ENCODE measurements at places on chromosomes 11 and 22. TPM values are rescaled to one million over a fixed set of nuclear protein-coding genes. Genes with fewer than 3 reads are reported as not detected.

GRCh38 chr11:124934862-124935547 lies 842 bp downstream of the HEPACAM start:
- peak; percentile 35 for DNase-seq

DNA sequence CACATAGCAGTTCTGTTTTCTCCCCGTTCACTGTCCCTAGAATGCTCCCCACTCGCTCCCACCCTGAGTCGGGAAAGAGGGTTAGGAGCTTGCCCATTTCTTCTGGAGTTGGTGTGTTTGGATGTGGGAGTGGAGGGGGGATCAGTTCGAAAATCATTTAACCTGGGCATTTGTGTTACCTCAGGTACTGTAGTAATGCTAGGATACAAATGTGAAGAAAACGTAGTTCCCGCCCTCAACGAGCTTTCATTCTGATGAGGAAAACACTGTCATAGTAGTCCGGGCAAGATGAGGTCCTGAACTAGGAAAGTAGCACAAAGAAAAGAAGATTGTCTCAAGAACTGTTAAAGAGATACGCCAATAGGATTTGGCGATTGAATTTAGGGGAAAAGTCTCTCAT lies 539 bp downstream of the SDHD start:
- no peak for DNase-seq

GRCh38 chr22:48268771-48269552 lies 1506.5 kb downstream of the TBC1D22A start:
- DNase-seq = no peak

DNA sequence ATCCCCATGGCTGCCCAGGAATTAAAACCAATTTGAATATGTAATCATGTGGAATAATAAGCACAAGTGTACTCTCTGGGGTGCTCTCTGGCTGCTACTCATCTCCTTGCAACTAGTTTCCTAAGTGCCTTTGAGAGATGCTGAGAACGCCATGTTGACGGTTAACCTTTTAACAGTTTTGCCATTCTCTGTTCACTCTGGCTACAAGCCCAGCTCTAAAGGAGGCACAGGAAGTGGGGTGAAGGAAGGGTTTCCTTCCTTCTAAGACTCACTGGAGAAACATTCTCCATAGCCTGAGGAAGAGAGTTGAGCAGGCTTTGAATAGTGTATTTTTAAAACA lies 122.0 kb upstream of the ZC3H12C start:
- peak; percentile 94 for DNase-seq

DNA sequence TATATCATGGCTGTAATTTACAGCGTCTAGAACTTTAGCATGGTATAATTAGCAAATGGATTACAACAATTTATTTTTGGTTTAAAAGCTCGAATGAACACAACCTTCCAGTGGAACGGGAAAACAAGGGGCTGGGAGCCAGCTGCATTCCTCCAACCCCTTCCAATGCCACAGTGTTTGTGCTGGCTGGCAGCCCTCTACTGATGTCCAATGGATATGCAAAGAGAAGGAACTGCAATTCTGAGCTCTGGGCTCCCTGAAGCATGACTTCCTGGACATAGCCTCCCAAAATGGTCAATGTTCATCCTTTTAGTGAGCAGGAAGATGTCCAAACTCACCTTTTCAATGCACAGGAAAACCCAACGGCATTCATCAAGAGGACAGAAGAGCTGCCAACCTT lies 288.3 kb downstream of the TENM4 start:
- no peak for DNase-seq

DNA sequence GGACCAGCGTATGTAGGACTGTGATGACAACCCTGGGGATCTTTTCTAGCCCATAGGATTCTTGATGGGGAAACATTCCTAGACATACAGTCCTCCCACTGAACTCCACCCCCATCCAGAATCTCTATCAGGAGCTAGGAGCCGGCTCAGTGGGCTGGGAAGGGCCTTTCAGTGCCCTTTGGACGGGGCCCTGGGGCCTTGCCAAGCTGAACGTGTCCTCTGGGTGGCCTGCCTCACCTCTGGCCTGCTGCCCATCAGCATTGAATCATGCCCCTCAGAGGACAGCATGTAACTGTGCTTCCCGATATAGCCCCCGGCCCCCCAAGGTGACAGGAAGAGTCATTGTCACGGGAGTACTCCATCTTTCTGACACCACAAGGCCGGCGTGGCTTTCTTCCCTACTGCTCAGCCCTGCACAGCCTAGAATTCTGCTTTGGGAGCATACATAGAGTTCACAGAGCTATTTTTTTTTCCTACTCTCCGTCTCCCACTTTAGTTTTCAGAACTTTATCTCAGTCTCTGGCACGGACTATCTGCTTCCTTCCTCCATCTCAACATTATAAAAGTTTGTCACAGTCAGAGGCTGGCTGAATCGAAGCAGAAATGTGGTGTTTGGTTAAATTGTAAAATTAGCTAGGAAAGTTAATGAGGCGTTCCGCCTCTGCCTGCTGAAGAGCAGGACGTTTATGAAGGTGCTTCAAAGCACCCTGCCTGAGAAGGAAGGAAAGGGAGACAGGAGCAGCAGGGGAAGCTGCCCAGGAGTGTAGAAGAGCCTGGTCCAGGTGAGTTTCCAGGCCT lies 111.9 kb downstream of the ZBTB16 start:
- DNase-seq = peak; percentile 65

ZNF214 gene
- 1.7 TPM for total RNA-seq

TTC36 gene
- total RNA-seq = 0.60 TPM

P2RY2 gene
- 5.6 TPM for total RNA-seq

GRCh38 chr22:43515411-43515810 lies 103.6 kb downstream of the MPPED1 start:
- no peak for DNase-seq

DNA sequence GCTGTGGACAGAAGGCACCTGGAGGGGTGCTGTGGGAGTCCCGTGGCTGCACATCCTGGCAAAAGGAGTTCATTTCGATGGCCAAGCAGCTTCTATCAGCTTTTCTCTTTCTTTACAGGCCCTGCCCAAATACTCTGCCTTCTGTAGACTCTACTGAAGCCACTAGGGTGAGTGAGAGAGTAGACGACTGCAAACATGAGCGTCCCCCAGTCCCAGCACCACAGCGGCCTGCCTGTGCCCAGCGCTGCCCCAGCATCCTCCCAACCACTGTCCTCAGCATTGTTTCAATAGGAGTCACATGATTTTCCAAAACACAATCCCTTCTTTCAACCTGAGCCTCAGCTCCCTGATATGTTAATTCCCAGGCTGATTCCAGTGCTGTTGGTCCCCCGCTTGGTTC lies 110.0 kb downstream of the KIRREL3 start:
- no peak for DNase-seq

Measured in endothelial cell of umbilical vein (primary cell).